ENCODE measurements at places on chromosomes 2 and 18. TPM values are rescaled to one million over a fixed set of nuclear protein-coding genes. Genes with fewer than 3 reads are reported as not detected.

DNA sequence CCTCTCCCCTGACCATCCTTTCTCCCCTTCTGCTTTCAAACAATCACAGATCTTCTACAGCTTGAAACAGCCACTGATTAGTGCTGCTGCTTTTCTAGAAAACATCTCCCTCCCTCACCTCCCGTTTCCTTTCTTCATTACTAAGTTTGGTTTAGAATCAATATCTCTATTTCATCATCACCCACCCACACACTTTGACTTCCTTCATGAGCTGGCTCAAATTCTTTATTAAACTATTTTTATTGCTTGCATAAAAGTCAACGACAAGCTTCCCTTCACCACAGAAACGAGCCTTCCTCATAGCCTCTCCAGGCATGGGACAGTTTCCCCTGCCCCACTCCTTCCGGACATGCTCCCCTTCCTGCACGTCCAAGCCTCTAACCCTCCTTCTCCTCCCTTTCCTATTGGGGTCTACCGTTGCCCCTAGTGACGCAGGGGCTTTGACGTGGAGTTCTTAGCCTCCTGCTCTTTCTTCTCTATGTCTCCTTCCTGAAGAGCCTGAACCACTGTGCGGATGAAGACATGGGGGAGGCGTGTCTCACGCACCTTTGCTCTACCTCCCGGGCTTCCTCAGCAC, 172.0 kb downstream of the AFF3 start:
- DNase-seq = no peak

GRCh38 chr2:113164930-113165585, 8.7 kb upstream of the PSD4 start:
- no peak for DNase-seq

DNA sequence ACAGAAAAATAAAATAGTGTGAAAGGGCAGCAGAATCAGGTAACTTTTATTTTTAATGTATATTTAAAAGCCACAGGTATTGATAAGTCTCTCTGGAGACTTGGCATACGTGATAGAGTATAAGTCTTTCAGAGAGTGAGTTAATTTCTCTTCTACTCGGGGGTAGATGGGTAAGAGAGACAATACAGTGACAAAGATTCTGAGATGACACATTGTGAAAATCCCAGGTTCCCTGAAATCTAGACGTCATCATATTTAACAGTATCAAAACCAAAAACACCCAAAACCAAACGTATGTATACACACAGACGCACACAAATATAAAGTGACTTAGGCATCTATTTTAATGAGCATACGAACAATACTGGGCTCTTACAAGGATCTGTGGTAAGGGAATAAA, 33.3 kb downstream of the NIF3L1 start:
- no peak for DNase-seq

DNA sequence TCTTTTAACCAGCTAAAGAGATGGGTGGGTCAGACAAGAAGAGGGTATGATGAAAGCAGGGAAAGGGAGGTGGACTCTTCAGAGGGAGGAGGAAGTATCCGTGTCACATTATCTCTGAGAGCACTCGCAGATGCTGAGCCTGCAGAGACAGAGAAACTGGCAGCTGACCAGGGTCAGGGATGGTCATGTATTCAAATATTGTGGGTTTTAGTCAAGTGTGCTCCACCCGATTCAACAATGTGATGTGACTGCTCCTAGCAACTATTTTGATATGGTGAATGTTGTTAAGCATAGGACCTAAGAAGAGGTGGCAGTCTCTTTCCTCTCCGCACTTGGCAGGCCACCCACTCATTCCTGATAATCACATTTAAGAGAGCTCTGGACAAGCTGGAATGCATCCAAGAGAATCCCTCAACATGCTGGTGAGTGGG, 1.3 kb upstream of the CLIP4 start:
- DNase-seq = no peak

GRCh38 chr2:26410764-26411243, 9.1 kb downstream of the DRC1 start:
- no peak for DNase-seq

GRCh38 chr2:44671916-44672315, 269.6 kb upstream of the SIX3 start:
- DNase-seq = no peak

DNA sequence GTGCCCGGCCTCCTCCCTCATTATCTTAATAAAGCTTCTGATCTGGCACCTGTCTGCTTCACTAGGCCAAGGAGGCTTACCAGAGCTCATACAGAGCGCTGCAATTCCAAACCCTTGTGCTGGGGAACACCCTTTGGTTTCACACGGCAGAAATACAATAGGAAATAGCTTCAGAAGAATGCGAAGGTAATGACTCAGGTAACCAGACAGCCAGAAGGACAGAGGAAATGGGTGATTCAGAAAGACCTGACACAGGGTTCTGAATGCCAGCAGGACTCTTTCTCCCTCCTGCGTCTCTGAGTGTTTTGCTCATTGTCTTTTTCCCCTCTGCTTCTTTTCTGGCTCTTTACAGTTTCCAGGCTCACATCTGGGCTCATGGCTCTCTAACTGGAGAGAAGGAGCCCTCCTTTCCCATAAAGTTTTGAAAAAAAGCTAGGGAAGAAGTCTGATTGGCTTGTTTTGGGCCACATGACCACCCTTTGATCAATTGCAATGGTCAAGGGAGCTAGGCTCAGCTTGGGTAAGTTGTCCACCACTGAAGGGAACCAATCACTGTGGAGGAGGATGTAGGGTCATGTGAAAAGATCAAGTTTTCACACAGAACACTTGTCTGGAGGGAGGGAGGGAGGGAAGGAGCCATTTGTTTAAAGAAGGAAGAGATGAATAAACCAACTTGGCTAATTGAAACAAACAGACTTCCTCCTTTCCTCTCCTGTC, 90.5 kb upstream of the UPP2 start:
- no peak for DNase-seq

The LIPG gene
- not detected for total RNA-seq

The TEX51 gene
- total RNA-seq = not detected

The FOXD4L1 gene
- total RNA-seq = not detected

The SLC11A1 gene
- total RNA-seq = 23.9 TPM

The PSD4 gene
- 160 TPM for total RNA-seq

The STEAP3 gene
- total RNA-seq = 0.13 TPM
